ENCODE measurements at places on chromosomes 3 and 15. TPM values are rescaled to one million over a fixed set of nuclear protein-coding genes. Genes with fewer than 3 reads are reported as not detected.

DNA sequence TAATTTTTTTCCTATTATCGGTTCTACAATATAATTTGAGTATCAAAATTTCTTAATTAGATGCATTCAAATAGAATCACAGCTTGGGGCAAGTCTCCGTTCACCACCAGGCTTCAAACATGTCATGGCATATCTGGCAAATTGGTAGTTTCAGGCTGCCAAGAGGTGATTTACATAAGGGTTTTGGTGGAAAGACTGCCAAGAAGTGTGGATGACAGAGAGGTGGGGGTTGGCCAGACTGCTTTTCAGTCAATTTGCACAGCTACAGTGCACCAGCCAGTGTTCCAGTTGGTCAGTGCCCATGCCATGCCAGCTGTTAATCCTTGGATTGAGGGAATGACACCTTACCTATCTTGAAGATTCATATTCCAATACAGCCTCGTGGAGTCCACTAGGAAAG is 8.4 kb upstream of the GSK3B start:
- peak; percentile 89 for DNase-seq

DNA sequence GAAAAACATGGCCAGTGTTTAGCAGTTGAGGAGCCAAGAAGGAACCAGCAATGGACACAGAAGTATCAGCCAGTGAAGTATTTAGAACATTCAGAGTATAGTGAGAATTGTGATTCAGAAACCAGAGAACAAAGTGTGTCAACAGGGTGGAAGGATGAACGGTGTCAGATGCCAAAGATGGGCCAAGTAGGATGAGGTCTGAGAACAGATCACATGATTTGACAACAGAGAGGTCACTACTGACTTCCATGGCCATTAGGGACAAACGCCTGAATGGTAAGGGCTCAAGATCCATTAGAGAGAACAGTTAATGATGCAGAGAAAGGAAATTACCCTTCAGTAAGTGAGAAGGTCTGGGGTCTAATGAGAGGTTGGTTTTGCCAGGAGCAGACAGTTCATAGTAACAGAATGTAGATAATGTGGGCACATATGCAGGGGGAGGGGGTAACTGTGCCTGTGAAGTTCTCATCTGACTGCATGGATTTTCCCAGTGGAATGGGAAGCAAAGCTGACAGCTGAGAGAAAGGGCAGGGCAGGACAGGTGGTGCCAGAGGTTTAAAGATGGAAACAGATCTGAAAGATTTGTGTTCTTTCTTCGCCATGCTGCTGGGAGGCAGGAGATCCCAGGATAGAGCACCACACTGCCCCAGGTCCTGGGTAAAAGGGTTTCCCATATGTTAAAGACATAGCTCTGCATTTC is 4.8 kb upstream of the ACAD9 start:
- DNase-seq = no peak

The DUOX2 gene
- 0.13 TPM for polyA plus RNA-seq

GRCh38 chr15:66982816-66983215 is 82.6 kb upstream of the SMAD3 start:
- peak; percentile 25 for DNase-seq

The SPATA12 gene
- 0.02 TPM for polyA plus RNA-seq

- DNase-seq = peak; percentile 71
Observed at GRCh38 chr3:150106740-150107428, 136.2 kb upstream of the PFN2 start.

The TERC gene
- polyA plus RNA-seq = not detected

The CD96 gene
- polyA plus RNA-seq = 0.07 TPM

The PLCL2 gene
- polyA plus RNA-seq = 0.60 TPM

- DNase-seq = peak; percentile 42
Observed at GRCh38 chr15:90550919-90551318, 21.2 kb downstream of the CRTC3 start.

The IL17RE gene
- 9.9 TPM for polyA plus RNA-seq

- DNase-seq = no peak
Observed at GRCh38 chr15:25426896-25427610, 11.8 kb downstream of the UBE3A start.

DNA sequence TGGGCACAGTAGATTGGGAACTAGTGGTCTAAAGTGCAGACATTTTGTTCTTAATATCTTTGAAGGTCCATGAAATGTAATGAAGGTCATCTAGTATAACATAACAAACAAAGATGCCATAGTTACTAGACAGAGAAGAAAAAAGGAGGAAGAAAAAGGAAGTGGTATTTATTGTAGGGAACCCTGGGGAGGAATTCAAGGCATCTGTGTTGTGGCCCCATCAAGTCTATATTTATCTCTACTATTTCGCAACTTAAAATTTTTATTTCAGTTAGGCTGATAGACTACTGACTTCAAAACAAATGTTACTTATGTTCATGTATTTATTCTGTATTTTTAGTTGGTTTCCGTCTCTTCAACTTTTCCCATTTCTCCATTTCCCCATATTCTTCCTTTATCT is 48.9 kb upstream of the ZDHHC23 start:
- no peak for DNase-seq

The IL16 gene
- polyA plus RNA-seq = not detected

- no peak for DNase-seq
Observed at GRCh38 chr3:64072126-64072525, 48.8 kb upstream of the PSMD6 start.

The ITIH4 gene
- 0.35 TPM for polyA plus RNA-seq

GRCh38 chr3:168124291-168124690 is 28.6 kb upstream of the GOLIM4 start:
- no peak for DNase-seq

DNA sequence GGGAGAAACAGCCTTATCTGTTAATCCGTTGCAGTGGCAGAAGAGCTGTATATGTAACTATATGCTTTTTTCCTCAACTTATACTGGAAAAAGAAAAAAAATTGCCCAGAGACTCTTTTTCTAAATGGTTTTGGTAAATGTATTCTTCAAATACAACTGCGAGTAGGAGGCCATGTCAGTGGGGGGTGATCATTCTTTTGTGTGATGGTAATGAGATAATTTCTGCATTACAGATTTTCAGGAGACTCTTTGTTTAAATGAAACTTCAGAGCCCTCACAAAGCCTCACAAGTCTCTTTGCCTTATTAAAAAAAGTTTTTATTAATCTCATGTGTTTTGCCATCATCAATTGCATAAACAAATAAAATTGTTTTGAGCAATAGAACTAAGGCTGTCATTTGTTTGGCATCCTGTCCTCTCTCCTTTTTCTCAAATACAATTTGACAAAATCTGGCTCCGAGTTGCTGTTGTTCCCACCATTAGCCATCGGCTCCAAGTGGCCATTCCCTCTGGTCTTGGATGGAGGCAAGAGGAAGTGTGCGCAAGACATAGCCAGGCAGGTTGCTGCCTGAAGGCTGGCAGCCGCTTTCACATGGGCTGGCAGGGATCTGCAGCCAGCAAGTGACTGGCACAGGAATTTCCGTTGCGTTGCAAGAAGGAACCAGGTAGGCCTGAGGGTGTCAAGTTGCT is 116.7 kb downstream of the FNDC3B start:
- DNase-seq = peak; percentile 80

GRCh38 chr15:70264738-70265465 is 167.2 kb upstream of the TLE3 start:
- no peak for DNase-seq

GRCh38 chr3:18250991-18251390 is 174.1 kb downstream of the SATB1 start:
- no peak for DNase-seq

DNA sequence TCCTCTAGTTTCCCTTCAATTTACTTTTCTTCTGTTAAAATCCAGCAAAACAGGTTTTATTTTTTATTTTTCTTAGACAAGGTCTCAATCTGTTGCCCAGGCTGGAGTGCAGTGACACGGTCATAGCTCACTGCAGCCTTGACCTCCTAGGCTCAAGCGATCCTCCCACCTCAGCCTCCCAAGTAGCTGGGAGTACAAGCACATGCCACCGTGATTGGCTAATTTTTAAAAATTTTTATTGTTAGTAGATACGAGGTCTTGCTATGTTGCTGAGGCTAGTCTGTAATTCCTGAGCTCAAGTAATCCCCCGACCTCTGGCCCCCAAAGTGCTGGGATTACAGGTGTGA is 41.6 kb downstream of the ILDR1 start:
- no peak for DNase-seq

DNA sequence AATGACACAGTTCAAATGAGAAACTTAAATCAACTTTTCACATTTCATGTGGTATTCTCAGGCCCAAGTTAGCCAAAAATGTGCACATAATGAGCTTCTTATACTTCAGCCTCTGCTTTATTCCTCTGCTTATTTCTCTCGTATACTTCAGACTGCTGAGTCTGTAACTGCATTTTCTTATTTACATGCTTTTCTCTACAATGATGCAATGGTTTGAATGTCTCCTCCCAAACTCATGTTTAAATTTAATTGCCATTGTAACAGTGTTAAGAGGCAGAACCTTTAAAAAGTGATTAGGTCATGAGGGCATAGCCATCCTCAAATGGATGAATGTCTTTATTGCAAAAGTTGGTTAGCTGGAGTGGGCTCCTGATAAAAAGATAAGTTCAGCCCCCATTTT is 184.2 kb downstream of the SUCLG2 start:
- DNase-seq = no peak

DNA sequence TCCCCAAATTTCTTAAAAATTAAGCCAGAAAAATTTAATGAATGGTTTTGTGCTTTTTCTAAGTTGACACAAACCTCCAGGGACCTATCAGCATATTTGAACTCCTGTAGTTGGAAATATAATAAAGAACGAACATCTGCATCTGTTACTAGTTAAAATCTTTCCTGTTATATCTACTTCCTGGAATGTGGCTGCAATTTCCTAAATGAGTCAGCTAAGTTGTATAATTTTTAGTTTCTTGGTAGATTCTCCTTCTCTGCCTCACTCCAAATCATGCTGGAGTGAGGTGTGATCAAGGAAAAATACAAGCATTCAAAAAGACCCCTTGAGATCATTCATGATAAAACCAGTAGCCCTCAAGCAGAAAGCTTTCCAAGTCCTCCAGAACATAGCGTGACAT is 106.2 kb upstream of the MCTP2 start:
- no peak for DNase-seq

DNA sequence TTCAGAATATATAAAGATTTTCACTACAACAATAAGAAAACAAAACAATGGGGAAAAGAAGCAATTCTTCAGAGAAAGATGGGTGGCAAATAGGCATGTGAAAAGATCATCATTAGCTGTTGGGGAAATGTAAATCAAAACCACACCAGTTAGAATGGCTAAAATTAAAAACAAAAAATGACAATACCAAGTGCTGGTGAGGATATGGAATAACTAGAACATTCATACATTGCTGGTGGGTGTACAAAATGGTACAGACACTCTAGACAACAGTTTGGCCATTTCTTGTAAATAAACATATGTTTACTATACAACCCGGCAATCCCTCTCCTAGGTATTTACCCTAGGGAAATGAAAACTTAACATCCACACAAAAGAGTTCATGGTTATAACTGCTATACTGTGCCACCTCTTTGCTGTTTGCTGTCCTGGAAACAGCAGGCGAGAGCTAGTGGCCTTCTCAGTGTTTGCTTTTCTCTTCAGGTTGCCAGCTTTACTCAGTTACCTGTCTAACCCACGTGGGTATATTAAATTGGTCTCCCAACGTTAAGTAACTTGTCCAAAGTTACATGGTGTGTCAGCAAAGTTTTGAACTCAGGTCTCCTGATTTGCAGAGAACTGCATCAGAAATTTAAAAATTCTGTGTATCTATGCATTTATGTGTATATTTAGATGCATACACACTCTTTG is 4.6 kb upstream of the NIT2 start:
- DNase-seq = no peak

DNA sequence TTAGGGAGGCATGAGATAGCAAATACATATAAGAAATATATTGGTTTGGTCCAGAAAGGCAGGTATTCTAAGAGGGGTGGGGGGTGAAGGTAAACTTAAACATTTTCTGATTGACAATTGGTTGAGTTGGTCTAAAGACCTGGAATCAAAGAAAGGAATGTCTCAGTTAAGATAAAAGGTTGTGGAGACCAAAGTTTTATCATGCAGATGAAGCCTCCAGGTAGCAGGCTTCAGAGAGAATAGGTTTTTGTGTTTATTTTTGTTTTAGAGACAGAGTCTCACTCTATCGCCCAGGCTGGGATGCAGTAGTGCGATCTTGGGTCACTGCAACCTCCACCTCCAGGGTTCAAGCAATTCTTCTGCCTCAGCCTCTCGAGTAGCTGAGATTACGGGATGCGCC is 80.5 kb downstream of the NPAP1 start:
- DNase-seq = no peak

DNA sequence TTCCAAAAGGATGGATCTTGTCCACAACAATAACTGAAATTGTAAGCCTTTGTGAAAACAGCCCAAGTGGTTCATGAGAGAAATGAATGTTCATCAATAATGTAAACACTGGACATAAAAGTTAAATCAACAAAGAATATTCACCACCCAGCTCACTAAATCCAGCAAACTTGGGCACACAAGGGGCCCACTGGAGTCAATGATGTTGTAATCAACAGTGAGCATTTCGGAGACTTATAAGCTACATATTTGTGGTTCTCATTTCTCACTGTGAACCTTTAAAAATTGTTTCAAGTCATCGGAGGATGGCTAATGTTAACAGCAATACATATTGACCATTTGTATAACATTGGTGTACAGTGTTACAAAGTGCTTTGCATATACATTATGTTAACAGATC is 63.1 kb downstream of the VGLL4 start:
- DNase-seq = no peak

DNA sequence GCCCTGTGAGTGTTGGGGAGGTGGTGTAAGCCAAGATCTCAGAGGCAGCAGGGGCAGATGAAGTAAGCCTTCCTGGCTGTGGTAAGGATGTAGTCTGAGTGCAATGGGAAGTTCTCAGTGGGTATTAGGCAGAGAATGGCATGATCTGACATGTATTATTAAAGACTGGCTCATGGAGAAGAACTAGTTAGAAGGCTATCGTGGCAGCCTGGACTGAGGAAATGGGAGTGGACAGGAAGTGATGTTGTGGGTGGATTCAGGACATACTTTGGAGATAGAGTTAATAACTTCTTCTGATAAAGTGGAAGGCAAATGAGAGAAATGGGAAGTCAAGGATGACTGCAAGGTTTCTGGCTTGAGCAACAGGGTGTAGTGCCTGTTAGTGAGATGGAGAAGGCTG is 250.9 kb upstream of the CFAP20DC start:
- DNase-seq = peak; percentile 75

DNA sequence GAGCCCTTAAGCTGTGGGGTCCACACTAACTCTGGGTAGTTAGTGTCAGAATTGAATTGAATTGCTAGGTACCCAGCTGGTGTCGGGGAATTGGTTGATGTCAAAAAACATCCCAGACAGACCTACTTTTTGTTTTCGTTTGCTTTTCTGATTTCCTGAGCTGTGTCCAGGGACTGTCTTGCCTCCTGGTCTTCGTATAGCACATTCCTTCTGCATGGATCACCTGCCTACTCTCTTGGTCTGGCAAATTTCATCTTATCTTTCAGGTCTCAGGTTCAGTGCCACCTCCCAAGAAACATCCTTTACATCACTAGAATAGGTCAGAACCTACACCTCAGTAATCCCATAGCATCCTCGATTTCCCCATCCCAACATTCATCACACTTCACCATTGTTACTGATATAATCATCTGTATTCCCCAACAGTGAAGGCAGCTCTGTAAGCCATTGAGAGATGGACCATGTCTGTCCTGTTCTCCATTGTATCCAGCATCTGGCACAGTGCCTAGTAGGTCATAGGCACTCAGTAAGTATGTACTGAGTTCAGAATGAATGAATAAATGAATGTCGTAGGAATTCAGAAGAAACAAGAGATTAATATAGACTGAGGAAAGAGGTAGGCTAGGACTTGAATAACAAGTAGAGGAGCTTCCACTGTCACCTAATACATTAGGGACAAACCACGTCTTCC is 81.2 kb downstream of the ANP32A start:
- DNase-seq = no peak
